ENCODE measurements at places on chromosomes 1 and 21.
A peak's percentile ranks its signal among the peaks of the same experiment; 100 is the strongest.

DNA sequence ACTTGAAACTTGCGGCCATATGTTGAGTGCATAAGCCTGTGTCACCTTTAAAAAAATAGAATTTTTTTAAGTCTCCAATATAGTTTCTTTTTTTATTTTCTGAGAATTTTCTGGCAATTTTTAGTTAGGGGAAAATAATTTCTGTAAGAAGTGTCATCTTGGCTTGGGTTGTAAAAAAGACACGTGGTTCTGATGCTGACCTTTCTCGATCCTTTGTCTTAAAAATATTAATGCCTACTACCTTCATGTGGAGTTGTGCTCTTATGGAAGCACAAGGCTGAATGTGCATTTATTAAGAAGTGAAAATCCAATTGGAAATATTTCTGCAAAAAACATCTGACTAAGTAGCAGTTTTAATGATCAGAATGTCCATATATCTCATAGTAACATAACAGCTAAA, 3.5 kb downstream of the ELAVL4 start:
- no peak for DNase-seq

DNA sequence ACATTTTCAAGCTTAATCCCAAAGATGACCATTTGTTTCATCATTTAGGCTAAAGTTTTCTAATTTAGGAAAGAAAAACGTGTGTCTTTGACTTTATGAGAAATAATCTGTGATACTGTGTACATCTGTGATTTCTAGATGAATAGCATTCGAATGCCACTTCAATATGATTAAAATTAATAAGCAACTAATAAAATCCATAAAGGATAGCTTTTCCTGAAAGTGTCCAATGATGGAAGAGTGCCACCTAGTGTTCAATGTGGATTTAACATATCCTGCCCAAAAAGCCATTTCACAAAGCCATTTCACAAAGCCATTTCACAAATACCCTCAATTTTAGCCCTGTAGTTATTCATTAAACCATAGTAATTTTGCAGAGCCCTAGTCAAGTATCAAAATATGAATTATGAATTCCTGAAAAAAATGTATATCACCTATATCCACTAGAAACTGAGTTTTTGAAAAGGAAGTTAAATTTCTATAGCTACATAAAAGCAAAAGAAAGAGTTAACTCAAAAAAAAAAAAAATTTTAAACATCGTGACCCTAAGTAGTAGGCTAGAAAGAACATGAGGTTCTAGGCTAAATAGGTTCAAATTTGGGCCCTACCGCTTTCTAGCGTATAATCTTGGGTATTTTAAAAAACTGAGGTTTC, 19.1 kb downstream of the NME7 start:
- DNase-seq: peak; percentile 66

DNA sequence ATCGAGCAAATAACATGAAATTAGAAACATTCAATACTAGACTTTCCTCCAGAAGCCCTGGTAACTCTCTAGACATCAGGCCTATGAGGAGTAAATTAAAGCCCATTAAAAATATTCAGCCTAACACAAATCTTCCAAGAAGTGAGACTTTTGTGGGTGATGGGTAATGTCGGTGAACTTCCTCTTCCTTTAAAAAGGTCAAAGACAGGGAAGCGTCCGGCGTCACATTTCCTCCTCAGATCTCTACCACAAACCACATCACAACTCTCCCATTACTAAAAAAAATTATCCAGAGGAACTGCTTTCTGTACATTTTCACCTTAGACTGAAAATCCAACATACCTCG, 1.4 kb downstream of the EIF4G3 start:
- peak; percentile 45 for DNase-seq

DNA sequence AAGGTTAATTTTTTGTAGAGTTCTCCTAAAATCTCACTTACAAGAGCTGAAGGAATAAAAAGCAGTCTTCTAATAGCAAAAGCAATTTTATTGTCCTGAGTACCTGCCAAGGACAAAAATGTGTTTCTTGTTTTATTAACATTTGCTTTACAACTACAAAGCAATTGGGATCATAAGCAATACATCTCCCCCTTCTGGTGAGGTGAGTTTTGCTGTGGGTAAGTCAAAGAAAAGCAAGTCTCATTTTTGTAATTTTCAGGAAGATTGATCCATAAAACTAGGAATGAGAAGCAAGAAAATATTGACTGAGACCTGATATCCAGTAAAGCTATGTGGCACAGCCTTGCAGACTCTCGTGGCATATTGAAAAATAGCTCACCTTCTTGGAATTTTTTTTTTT, 2162.7 kb downstream of the NCAM2 start:
- DNase-seq: no peak

DNA sequence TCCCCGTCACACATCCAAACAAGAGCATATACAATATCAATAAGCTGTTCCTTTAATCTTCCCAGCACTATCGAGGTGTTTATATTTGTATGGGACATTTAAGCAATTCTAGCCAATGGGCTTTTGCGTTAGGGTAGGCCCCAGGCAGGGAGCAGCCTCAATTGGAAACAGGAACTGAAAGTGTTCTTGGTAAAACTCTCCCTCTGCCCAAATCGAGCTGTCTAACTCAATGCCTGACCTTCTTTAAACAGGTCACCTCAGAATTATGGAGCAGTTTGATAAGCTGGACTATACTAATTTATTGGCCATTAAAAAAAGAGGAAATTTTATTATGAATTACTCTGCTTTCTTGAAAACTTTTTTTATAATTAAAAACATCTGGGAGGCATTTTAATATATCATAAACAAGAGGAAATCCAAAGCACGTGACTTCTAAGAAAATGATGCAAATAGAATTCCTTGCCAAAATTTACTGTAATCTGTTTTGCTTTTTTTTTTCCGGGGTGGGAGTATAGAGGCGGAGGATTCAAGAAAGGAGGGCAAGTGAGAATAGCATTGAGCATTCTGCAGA, 498.1 kb downstream of the LMO4 start:
- peak; percentile 57 for DNase-seq

GRCh38 chr1:3577711-3578432, 33.4 kb downstream of the MEGF6 start:
- DNase-seq: peak; percentile 66
